ENCODE measurements at places on chromosomes 11 and 22.

DNA sequence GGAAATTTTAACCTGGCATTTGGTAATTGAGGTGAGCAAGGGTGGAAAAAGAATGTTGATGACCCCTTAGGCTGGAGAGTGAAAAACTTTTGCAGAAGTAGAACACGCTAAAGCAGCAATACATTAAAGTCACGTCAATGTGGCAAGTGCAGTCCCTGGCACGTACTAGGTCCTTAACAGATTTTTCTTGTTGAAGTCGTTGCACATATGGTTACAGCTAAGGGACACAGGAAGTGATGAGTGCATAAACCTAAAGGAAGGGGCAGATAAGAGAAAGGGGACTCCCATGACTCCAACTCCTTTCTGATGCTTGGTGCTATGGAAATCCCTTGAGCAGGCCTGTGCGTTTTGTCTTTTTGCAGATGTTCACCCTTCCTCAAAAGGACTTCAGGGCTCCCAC is 1.2 kb downstream of the ACCS start:
- DNase-seq: no peak

- DNase-seq: no peak
Observed at GRCh38 chr11:20093775-20094174, 66.5 kb downstream of the DBX1 start.

DNA sequence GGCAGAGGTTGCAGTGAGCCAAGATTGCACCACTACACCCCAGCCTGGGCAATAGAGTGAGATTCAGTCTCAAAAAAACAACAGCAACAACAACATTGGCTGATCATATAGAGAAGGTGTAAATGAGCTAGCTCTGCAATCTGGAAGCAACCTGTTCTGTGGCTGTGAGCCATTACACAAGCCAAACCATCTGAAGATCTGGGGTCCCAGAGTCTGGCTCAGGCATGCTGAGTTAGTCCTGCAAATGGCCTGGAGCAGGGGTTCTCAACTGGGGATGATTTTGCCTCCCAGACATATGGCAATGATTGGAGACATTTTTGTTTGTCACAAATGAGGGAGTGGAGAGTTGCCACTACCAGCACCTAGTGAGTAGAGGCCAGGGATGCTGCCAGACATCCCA is 42.3 kb upstream of the RAB1B start:
- DNase-seq: no peak

DNA sequence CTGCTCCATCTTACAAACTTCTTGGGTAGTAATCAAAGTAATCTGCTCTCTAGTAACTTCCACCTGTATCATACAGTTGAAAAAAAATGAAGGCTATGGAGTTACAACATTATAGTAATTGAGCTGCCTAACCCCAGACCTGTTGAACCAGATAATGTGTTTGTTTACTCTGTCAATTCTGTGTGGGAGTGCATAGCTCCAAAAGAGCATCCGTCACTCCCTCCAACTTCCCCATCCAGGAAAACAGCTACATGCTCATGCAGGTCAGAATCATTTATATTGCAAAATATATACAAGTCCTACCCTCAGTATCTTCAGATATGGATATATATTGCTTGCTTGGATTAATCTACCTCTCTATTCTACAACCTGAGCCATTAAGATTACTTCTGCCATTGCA is 244.0 kb upstream of the ANO5 start:
- DNase-seq: no peak

- no peak for DNase-seq
Observed at GRCh38 chr11:9643751-9644150, 20.1 kb upstream of the SWAP70 start.

- no peak for DNase-seq
Observed at GRCh38 chr11:29309992-29310391, 706.8 kb downstream of the KCNA4 start.

DNA sequence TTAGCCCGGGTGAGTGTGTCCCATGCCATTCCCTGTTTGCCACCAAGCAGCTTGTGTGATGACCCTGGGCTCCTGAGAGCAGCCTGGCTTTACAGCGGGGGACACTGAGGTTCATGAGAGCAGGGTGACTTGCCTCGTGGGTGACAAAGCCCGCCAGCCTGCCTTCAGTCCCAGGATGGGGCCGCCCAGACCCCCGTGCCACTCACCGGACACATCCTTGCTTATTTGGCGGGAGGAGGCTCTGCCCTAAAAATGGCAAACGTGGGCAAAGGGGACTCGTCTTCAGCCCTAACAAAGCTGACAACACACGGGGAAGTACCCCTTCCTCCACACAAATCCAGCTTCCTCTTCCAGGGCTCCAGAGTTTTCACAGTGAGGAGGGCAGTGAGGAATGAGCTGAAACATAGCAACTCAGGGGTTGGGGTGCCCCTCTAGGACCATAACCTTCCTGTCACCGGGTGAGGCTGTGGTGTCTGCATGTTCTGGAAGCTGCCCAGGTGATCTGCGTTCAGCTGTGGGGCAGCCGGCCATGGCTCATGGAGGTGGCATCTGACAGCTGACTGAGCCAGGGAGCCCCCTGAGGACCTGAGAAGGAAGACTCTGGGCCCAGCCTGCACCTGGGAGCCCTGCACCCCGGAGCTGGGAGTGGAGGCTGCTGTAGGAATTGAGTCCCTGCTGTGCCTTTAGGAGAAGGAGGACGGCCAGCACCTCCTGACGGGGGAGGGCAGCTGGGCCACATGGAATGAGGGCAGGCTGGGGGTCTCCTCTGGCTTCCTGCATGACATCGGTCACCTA is 16.7 kb downstream of the RIBC2 start:
- DNase-seq: no peak

- DNase-seq: no peak
Observed at GRCh38 chr11:110432713-110433392, 3.1 kb downstream of the FDX1 start.

- no peak for DNase-seq
Observed at GRCh38 chr22:44999687-45000086, 10.1 kb downstream of the PHF21B start.

DNA sequence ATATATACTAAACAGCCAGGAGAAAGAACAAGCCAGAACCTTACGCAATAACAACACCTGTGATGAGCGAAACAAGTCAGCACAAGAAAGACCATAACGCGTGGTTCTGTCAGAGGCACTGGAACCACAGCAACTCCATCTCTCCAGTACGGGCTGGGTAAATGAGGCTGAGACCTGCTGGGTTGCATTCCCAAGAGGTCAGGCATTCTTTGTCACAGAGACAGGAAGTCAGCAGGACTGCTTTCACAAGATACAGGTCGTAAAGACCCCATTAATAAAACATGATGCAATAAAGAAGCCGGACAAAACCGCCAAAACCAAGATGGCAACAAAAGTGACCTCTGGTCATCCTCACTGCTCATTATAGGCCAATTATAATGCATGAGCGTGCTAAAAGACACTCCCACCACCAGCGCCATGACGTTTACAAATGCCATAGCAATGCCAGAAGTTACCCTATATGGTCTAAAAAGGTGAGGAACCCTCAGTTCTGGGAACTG is 21.7 kb downstream of the TPST2 start:
- DNase-seq: peak; percentile 48

DNA sequence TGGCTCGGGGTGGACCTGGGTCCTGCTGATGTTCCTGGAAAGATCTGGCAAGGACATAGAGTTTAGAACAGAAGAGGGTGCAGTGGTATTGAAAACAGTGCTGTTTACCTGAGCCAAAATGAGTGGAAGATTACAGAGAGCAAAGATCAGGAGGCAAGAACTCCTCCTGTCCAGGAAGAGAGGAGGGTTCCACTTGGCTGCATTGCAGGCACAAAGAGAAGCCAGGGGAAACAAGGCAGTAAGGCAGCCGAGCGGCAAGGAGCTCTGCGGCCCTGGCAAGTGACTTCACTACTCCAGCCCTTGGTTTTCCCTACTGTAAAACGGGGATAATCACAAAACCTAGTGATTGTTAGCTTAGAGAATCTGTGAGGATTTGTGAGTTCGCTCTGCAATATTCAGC is 3.7 kb upstream of the PACSIN2 start:
- no peak for DNase-seq

- no peak for DNase-seq
Observed at GRCh38 chr11:23406131-23406819, 546.0 kb upstream of the CCDC179 start.

GRCh38 chr11:134535029-134536025 is 123.3 kb upstream of the B3GAT1 start:
- no peak for DNase-seq

GRCh38 chr22:40128989-40129388 is 48.7 kb upstream of the TNRC6B start:
- DNase-seq: no peak

DNA sequence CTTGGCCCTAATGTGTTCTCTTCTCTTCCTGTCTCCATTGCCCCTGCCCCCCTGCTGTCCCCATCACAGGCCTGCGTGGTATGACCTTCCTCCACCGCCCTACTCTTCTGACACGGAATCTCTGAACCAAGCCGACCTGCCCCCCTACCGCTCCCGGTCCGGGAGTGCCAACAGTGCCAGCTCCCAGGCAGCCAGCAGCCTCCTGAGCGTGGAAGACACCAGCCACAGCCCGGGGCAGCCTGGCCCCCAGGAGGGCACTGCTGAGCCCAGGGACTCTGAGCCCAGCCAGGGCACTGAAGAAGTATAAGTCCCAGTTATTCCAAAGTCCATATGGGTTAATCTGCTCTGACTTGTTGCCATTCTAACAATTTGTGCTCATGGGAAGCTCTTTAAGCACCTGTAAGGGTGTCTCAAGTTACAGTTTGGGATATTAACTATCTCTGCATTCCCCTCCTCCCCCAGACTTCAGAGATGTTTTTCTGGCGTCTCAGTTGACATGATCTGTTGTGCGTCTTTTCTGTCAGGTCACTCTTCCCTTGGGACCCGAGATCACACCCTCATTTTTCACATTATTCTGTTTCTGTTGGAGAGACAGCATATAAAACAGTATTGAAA is 60.0 kb downstream of the COMMD9 start:
- no peak for DNase-seq

DNA sequence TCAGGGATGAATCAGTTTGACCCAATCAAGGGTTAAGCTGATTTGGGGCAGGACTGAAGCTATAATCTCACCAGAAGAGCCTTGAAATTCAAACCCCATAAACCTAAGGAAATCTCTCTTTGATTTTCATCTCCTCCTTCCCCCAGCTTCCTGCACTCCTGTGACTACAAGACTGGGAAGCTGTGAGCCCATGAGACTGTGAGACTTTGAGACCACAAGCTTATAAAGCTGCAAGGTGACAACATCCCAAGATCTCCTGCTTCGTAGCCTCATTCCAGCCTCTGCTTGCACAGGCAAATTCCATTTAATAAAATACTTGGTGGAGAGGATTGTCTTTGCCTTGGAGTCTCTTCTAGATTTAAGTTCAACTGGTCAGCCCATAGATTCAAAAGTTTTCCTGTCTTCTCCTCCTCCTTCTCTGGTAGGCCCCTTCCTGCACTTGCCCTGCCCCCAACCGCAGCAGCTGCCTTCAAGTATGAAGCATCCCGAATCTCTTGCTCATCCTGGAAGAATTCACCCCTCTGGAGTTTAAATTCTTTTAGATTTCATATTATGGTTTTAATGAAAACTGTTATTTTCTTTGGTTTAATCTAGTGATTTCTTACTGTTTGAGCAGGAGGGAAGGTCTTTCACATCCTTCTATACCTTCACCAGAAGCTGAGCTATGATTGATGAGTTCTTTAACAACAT is 42.1 kb downstream of the PAMR1 start:
- no peak for DNase-seq

GRCh38 chr22:44369293-44369661 is 56.5 kb upstream of the SHISAL1 start:
- no peak for DNase-seq

- DNase-seq: no peak
Observed at GRCh38 chr11:134066943-134067885, 1.7 kb upstream of the JAM3 start.

- no peak for DNase-seq
Observed at GRCh38 chr11:1727861-1728260, 22.5 kb downstream of the IFITM10 start.

DNA sequence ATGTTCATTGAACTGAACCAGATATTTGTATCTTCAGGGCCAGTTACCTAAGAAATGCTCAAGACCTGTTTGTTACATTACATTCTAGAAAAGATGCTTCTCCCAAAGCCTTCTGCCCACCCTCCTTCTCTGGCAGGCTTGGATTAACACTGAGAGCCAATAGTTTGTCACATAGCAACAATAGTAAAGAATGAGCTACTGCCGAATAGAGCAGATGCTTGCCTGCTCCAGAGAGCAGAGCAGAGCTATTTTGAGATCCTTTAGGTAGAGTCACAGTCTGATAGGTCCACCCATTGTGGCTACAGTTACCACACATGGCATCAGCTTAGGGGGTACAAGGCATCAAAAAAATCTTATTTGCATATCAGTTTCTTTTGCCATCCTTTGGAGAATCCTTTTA is 13.5 kb upstream of the EP300 start:
- no peak for DNase-seq

DNA sequence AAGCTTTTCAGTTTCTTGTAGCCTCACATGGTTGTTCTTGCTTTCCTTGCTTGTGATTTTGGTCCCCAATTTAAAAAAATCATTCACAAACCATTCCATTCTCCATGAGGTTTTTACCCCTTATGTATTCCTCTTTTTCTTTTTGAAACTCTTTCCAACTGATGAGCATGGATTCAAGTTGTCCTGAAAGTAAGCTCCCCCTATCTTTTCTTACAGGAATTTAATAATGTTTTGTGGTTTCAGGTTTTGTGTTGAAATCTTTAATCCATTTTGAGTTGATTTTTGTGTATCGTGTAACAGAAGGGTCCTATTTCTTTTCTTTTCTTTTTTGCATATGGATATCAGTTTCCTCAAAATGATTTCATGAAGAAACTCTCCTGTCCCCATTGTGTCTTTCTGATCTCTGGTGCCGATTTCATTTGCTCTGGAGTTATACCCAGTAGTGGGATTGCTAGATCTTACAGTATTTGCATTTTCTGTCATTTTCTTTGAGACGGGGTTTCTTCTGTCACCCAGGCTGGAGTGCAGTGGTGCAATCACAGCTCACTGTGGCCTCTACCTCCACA is 58.5 kb downstream of the LRRC74B start:
- DNase-seq: no peak

DNA sequence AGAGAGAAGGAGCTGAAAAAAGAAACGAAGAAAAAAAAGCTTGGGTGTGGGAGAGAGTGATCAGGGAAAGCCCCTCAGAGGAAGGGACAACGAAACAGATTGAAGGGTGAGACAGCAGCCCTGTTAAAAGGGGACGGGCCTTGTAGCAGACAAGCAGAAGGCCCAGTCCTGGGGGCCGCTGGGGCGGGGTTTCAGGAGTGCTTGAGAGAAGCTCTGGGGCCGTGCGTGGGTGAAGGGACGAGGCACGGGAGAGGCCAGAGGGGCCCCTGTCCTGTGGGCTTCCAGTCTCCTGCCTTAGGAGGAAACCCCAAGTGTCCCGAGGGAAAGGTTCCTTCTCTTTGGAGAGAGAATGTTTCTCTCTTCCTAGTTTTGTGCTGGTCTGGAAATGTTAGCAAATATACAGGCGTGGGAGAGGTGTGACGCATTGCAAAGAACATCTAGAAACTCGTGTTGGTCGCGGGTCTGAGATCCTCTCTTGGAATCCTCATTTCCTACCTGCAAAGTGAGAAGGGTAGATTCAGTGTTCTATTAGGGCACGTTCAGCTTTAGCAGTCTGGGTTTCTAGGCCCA is 28.6 kb downstream of the ADAMTS15 start:
- DNase-seq: no peak

- no peak for DNase-seq
Observed at GRCh38 chr22:45917700-45918458, 59.1 kb downstream of the WNT7B start.
